Pulmonary artery endothelial cell (primary cell): ENCODE measurements at places on chromosomes 5 and 9.

- no peak for DNase-seq
Observed at GRCh38 chr9:87350915-87351314, 146.8 kb upstream of the DAPK1 start.

DNA sequence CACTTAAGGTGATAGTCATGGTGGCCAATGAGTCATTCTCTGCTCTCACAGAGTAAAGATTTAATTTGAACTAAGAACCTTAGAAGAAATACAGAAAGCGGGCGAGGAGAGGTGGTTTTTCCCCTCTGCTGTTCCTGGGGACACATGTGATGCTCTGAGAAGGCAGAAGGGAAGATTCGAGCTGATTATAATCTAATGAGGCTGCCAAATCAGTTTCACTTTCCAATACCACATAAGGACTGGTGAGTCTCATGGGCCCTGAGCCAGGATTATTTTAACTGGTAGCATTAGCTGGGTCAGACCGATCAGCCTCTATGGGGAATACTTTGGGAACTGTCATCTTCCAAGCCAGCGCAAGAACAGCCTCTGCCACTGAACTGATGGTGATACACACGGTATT, 116.5 kb downstream of the SLC1A3 start:
- DNase-seq, result no peak

GRCh38 chr5:104266161-104266560, 703.6 kb upstream of the NUDT12 start:
- no peak for DNase-seq

DNA sequence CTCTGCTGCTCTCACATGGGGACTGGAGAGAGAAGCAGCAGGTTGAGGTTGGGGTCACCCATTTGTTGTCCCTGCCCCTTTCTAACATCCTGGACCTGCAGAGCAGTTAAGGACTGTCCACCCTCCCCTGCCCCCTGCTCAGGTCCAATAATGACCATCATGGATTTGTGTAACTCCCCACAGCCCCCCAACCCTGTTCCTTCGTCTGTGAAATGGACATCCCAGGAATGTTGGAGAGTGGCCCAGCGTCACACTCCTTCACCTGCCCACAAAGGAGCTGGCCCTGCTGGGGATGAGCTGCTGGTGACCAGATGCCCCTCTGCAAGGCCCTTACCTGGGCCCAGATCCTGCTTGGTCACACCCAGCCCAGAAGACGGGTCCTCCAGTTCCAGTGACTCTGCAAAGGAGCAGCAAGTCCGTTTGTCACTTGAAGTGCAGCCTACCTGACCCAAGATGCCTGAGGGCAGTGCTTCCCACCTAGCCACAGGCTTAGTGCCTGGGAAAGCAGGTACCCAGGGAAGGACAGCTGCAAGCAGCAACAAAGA, 10.4 kb downstream of the CD74 start:
- DNase-seq, result no peak

GRCh38 chr5:13133951-13134350, 810.5 kb downstream of the DNAH5 start:
- DNase-seq, result no peak

DNA sequence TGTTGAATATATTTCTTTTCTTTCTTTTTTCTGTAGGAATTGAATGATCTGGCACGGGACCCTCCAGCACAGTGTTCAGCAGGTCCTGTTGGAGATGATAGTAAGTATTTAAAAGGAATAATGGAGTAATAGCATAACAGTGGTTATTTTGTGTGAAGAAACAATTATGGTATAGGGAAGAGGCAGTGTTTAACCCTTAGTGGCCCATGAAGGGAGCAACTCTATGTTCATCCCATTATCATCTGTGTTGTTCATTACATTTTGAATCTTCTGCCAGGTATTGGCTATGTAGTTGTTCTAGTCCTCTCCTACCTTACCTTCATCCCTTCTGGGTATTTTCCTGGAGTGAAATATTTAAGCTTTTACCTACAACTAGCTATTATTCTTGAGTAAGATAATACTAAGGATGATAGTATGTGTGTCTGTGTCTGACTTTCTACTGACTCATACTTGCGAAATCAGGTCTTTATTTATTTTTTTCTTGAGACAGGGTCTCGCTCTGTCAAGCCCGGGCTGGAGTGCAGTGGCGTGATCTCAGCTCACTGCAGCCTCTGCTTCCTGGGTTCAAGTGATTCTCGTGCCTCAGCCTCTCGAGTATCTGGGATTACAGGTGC, 39.3 kb downstream of the UBE2D2 start:
- no peak for DNase-seq

DNA sequence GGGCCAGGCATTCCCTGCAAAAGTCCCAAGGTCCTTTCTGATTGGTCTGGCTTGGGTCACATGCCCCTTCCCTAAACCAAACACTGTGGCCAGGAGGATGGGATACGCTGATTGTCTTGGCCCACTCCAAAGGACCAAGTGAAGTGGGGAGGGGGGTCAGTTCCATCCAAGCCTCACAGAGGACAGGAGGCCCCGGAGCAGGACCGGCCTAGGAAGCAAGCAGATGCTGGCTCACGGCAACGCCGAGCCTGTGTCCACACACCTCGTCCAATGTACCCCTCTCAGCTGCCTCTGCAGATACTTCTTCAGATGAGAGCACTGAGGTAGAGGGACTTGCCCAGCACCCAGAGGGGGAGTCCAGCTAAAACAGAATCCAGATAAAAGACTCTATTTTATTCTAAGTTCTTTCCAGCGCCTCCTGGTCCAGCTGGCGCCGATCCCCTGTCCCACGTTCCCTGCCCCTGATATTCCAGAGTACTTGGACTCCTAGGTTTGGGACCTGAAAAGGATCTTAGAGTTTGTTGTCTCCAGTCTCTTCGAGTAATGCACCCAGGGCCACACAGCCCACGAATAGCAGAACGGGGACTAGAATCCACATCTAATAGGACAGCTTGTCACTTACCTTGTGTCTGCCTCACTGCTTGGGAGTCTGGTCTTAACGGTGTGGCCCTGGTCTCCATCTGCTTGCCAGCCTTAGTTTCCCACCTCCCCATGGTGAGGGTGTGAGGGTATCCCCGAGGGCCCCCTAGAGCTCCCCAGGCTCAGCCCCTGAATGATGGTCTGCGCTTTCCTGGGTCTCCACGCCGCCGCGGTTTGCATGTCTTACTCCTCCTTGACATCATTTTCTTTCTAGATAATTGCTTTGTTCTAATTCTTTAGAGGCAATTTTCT, 72.4 kb upstream of the UNC5A start:
- DNase-seq, result no peak

DNA sequence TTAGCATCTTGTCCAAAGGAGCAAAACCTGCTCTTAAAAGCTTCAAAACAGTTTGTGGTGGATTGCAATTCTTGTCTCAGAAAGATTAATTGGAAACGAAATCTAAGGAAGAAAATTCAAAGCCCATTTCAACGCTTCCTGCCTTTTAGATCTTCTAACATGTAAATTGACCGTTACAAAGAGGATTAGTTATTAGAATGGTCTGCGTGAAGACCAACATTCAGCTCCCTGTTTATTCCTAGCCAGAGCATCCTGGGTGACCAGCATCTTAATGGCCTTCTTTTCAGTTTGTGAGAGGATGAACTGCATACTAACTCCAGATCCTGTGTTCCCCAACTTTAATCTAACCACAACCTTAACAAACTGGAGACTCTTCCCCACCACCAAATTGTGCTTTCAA, 109.9 kb upstream of the SLC1A3 start:
- no peak for DNase-seq

GRCh38 chr9:36791222-36791950, 218.7 kb downstream of the MELK start:
- no peak for DNase-seq

- DNase-seq, result no peak
Observed at GRCh38 chr5:156598964-156599363, 251.1 kb upstream of the PPP1R2B start.

DNA sequence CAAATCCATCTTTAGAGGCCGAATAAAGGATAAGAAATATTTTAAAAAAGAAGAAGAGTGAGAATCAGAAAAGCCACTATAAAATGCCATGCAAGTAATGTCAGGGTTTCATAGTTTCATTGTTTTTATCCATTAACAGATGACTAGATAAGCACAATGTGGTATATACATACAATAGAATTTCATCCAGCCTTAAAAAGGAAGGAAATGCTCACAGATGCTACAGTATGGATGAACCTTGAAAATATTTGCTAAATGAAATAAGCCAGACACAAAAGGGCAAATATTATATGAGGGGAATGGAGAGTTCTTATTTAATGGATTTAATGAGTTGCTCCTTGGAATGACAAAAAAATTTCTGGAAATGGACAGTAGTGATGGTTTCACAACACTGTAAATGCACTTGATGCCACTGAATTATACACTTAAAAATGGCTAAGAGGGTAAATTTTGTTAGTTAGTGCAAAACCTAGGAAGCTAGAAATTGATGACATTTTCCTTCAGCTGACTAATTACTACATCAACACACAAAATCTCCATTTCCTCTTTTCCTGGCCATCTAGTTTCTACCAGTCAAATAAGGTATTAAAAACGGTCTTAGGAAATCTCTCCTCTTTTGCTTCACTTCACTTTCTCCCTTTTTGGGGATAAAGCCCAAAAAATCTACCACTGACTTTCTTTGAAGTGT, 86.6 kb downstream of the GNA14 start:
- peak; percentile 26 for DNase-seq

DNA sequence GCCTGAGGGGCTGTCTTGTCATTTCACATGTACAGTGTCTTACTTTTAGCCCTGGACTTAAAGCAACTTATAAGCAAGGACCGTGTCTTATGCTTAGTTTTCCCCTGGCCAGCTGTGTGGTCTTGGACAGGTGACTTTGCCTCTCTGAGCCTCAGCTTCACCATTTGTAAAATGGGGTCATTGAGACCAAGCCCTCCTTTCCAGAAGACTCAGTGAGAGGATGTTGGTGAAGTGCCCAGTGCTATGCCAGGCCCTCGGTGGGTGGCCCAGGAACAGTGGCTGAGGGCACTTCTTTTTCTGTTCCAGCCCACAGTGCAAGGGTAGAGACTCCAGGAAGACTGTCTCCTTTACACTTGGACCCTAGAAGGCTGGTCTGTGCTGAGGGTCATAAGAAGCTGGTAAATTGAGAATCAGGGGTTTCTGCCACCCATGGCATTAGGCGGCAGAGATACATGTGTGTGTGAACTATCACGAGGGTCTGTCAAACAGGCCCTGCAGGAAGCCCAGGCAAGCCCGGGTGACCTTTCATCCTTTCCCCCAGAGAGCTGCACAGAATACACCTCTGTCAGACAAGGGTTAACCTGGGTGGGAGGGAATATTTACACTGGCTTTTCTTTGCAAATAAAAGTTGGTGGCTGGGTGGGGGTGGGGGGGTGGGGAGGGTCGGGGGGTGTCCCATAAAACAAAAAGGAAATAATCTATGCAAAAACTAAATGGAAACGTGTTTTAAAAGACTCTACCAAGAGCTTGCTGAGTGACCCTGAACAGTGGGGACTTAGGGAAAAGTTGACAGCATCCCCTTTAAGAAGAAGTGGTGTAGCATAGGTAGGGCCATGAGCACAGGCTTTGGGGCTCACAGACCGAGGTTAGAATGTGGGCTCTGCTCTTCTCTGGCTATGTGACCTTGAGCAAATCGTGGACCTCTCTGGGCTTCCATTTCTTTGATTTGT, 20.4 kb upstream of the KIF12 start:
- no peak for DNase-seq

DNA sequence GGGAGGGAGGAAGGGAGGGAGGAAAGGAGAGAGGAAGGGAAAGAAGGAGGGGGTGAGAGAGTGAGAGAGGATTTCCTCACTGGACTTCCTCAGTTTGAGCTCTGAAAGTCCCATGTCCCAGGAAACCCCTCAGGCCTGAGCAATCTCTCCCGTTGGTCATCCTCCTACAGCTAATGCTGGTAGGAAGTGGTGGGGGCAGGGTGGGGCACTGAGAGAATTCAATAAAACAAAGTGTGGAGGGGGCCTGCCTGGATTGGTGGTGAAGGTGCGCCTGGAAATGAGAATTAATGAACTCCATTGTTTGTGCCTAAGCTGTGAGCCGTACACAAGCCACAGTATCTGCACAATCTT, 195.0 kb downstream of the RGS3 start:
- no peak for DNase-seq

DNA sequence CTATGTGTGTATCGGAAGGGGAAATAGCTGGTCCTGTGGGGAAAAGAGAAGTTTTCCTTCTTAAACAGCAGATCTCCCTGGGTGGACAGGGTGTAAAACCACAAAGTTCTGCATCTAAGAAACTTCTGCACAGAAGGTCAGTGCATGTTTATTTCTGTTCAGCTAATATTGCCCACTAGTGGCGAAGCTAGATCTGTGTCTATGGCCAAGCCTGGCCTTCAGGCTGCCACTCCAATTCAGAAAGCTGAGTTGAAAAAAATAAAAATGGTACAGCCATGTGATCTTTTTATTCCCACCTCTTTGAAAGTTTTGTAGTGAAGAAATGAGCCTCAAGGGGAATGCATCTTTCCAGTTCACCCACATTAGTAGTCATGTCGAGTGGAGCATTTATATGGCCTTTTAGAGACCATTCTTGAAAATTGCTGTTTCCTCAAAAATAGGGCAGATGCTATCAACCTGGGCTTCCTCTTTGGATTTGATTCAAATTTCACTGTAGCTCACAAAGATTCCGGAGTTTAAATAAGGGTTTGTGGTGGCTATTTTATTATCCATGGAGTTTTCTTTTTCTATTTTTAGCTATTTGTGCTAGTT, 488.0 kb downstream of the PRELID2 start:
- DNase-seq, result no peak

DNA sequence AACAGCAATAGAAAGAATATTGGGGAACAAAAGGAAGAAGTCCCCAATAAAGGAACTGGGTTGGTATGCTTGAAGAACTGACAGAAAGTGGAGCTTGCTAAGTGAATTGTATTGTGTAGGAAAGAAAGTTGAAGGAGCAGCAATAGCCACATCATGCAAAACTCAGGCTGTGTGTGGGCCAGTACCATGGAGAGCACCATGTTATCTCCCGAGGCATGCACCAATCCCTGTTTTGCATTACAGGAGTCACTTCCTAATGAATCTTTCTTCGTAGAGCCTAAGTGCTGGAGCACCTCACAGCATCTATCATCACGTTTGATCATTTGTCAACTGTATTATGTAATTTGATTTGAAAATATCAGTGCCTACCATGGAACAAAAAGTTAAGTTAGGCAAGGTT, 137.7 kb upstream of the NMUR2 start:
- DNase-seq, result no peak

GRCh38 chr5:179301796-179302195, 43.5 kb downstream of the ADAMTS2 start:
- DNase-seq, result no peak

DNA sequence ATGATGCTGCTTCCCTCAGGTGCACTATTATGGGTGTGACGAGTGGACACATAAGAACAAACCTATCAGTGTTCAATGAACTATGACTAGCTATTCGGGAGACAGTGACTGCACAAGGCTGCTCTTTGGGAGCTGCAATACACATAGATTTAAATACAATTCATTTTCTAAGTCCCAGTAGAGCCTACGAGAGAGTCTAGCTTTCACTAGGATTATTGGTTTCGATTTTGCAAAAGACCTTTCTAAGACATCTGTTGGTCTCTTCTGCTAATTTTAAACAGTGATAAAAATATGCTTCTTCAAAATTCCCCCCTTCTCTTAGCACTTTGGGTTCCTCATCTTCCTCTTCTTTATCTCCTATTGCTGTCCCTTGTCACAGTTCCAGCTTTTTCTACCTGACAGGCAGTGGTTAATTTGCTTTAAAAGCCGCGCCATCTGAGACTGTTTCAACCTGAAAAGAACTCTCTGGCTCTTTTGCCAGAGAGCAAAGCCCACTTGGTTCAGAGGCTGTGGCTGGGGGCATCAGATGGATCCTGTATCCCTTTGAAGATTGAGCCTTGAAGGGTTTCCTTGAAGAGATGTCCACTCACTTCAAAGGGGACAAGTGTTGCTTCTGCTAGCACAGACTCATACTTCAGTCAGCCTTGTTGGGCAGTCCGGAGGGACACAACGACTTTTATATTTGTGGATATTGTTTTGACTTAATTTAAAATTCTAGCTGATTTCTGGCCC, 241.5 kb downstream of the MAN2A1 start:
- DNase-seq, result no peak

- no peak for DNase-seq
Observed at GRCh38 chr9:79812099-79812498, 240.3 kb downstream of the TLE4 start.
